ENCODE measurements at places on chromosomes 16 and 17. TPM values are rescaled to one million over a fixed set of nuclear protein-coding genes. Genes with fewer than 3 reads are reported as not detected.

DNA sequence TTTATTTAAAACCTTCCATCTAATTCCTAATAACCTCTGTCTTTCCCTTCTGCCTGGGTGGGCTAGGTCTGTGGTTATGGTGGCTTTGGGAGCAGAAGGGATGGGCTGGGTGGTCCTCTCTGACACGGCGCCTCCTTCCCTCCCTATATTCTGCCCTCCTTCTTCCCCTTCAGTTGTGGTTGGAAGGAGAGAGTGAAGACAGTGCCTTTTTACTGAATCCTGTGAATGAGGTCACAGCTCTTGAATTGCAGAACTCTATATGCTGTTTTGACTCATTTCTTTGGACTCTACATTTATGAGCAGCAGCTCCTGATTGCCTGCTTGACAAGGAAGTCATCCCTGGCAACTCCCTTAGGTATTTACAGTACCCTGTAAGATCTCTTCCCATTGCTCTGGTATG, 256.0 kb upstream of the ELAC2 start:
- DNase-seq = peak; percentile 1

DNA sequence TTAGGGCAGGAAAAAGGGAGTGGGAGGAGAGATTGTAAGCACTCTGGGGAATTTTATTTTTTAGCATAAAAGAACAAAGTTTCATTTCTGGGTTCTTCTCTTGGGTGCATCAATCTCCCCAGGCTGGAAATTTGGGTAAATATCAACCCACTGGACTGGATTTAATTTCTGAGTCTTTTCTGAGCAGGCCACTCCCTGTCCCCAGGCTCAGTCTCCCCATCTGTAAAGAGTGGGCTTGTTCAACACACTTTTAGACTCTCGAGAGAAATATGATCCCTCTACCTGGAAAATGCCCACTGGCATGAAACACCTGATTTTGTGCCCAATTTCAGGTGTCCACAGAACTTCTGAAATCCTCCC, 617 bp upstream of the VTN start:
- no peak for DNase-seq

DNA sequence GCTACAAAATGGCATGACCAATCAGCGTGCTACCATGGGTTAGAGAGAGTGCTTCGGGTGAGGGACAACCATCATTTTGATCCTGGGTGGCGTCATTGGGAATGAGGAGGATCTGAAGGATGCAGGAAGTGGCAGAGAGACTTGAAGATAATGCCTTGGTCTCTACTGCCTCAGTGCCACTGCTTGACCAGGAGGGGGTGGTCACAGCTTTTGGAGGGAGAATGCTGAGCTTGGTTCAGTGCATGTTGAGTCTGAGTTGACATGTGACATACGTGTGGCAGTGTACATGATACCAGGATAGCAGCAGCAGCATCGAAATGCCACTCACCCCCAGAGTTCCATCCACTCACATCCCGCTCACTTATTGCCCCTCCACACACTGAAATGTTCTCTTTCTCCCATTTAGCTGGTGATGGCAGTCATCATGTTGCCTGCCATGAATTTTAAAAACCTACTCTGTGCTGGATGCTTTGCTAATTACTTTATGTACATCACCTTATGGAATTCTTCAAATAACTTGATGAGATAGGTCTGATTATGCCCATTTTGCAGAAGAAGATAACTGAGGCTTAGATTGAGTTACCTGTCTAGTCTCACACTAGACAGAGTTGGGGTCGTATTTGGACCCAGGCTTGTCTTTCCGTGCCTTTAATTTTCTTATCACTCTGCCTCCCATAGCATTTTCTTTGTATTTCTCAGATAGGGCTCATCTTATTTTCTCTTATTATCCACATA, 36.7 kb downstream of the ARSG start:
- no peak for DNase-seq

GRCh38 chr16:64621616-64622015, 500.2 kb downstream of the CDH11 start:
- no peak for DNase-seq

CLEC19A gene
- total RNA-seq = not detected

DNA sequence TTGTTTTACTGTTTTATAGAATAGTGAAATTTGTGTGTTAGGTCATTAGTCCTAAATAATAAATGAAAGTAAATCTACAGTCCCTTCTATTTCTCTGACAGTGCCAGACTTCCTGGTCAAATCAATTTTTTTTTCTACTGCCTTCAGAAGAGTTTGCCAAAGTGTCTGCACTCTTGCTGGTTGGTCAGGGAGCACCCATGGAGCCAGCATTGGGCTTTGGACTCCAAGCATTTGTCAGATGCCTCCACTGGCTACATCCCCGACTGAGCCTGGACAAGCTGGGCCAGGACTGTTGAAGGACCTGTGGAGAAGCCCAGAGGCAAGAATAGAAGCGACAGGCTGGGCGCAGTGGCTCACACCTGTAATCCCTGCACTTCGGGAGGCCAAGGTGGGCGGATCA, 53.7 kb downstream of the ELAC2 start:
- no peak for DNase-seq

- no peak for DNase-seq
Observed at GRCh38 chr17:81918832-81919545, 1.0 kb upstream of the SIRT7 start.

- DNase-seq = peak; percentile 32
Observed at GRCh38 chr17:58587713-58588117, 73.3 kb upstream of the MTMR4 start.

- no peak for DNase-seq
Observed at GRCh38 chr16:84800158-84800978, 19.4 kb upstream of the CRISPLD2 start.

ZFP3 gene
- total RNA-seq = 0.09 TPM

DNA sequence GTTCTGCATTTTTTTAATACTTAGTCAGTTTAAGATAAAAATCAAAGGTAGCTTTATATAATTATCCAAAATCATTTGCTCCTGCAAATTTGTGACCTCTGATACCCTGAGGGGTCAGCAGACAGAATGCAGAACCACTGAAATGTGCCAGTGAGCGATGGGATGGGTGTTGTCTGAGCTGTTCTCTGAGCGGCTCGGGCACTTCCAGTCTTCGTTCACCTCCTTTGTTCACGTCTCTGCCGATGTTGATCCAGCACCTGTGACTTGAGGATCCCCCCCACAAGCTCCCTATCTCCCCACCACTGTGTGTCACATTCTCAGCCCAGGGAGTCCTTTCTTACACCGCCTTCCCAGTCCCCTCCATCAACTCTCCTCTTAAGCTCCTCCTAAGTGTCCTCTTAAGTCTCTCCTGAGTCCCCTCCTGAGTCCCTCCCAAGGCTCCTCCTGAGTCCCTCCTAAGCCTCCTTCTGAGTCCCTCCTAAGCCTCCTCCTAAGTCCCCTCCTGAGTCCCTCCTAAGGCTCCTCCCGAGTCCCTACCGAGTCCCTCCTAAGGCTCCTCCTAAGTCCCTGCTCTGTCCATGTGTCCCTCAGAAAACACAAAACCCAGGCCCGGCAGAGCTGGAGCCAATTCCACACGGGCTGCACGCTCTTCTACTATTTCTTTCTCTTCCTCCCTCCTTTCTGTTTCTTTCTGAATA, 47.5 kb downstream of the RNF213 start:
- no peak for DNase-seq

DNA sequence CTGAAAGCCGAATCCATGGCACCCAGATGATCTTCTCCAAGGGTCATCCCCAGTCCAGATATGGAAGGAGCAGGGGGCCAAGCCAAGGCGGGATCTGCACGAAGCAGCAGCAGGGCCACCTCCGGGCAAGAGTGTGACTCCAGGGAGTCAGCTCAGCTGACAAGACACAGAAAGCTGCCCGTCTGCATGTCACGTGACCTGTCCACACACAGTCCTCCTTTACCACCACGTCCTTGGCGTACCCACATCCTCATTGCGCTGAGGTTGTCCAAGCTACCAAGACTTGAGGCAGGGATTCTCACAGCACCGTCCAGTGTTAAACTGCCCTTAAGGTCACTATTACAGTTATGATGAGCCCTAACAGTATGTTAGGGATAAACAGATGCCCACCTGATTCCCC, 11.3 kb upstream of the CYTH1 start:
- no peak for DNase-seq

- DNase-seq = no peak
Observed at GRCh38 chr17:8968503-8968902, 3.0 kb upstream of the PIK3R5 start.

DNA sequence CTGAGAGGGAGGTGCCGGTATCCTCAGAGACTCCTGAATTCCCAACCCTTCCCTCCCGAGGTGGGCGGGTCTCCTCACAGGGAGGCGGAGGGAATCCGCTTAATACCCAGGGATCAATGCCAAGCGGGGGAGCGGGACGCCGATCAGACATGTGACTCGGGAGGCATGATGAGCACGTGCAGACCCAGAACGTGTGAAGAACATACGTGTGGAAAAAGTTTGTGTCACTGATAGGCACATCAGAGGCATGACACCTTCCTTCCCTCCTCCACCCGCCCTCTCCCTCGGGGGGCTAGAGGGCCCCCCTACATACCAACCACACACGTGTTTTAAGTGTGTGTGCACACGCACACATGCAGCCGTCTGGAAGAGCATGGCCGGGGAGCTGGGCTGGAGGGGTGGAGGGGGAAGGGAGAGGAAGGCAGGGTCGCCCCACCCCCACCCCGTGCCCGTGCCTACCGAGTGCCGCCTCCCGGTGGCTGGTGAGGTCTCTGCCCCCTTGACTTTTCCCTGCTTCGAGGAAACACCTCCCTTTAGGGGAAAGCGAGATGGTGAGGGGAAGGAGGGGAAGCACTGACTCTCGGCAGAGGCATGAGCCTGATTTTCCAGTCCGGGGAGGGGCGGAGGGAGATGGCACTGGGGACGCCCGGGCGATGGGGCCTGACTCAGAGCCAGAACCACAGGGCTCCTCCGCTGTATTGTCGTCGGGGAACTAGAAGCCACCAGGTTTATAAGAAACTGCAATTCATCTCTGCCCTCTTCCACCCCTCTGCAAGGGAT, 12.1 kb upstream of the TBX21 start:
- DNase-seq = peak; percentile 32

C16orf54 gene
- total RNA-seq = not detected

DNA sequence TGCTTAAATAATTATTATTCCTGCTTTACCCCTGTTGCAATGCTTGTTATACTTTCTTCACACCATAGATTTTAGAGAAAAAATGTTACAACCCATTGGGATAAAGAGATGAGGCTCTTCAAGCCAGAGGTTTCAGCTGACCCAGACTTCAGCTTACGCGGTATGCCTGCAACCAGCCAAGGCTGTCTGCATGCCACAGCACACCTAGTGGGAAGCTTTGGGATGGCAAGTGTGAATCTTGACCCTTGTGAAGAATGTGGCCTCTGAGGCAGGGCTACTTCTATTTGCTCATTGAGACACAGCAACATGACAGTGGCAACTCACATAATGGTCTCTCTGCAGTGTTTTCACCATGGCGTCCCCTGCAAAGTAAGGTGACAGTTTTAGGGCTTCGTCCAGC, 193.9 kb upstream of the PIRT start:
- no peak for DNase-seq

OR1F1 gene
- total RNA-seq = not detected

DNA sequence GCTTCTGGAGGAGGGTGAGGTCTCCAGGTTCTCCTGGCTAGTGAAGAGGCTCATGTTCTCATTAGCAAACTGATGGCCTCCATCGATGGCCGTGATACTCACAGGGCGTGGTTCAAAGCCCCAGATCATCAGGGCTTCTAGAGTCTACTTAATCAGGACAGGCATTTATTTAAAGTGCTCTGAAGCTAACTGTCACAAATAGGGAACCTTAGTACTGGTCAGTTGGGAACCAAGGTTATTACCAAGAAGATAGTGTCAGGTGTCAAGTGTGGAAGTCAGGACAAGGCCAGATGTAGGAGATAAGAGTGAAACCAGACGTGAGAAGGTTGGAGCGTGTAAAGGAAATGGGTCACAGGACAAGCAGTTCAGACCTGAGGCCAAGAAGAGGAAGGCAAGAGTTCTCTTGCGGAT, 56.9 kb downstream of the PIGL start:
- no peak for DNase-seq

- DNase-seq = peak; percentile 81
Observed at GRCh38 chr16:71927383-71927782, 32.1 kb downstream of the IST1 start.

- DNase-seq = no peak
Observed at GRCh38 chr16:35823342-35823741, 2363.9 kb downstream of the TP53TG3F start.

IGF2BP1 gene
- not detected for total RNA-seq

DNA sequence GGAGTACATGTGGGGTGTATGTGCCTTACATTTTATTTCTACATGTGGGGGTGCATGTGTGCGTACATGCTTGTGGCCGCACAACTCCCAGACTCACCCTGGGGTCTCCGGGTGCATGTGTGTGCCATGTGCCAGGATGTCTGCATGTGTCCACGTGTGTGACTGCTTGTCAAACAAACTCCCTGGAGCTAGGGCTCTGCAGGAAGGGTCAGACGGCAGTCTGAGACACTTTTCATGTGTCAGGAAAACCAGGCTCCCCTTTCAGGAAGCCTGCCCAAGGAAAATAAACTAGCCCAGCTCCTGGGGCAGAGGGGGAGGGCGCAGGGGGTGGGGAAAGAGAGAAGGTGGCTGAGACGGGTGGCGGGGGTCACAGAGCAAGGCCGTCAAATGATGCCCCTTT, 44.7 kb downstream of the FZD2 start:
- no peak for DNase-seq

DNA sequence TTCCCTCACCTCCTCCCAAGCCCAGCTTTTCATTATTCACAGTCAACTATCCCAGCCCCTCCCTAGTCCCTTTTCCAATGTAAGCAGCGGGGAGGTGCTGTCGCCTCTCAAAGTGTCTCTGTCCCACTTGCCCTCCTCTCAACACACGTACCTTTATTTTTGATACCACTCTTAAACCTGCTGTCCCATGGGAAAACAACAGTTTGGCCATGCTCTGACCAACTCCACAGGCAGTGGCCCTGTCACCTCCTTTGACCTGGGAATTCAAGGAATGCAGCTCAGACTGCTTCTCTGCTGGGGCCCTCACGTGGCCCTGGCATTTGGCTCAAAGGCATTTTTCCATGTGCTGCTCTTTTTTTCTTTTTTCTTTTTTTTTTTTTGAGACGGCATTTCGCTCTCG, 4.2 kb downstream of the LYRM9 start:
- DNase-seq = no peak

- DNase-seq = no peak
Observed at GRCh38 chr16:3528406-3528805, 27.6 kb downstream of the CLUAP1 start.

GRCh38 chr17:41773190-41773588, 13.3 kb downstream of the JUP start:
- DNase-seq = peak; percentile 99

OSGIN1 gene
- total RNA-seq = 9.3 TPM

SPATA33 gene
- total RNA-seq = 5.6 TPM

GRCh38 chr17:53135969-53136368, 686.8 kb upstream of the KIF2B start:
- no peak for DNase-seq

DNA sequence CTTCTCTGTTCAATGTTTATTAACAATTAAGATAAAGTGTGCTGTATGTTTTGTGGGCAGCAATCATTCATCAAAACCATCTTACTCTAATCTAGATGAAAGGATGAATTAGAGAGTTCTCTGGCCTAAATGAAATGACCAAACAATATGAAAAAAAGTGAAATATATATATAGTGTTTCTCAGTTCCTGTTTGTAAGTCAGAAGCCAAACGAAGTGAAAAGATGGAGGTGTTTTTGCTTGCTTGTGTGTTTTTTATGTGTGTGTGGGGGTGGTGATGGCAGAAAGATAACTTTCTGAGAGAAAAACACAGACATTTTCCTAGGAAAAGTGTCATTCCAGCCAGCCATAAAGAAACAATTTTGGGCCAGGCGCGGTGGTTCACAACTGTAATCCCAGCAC, 138.6 kb downstream of the CDH8 start:
- DNase-seq = no peak

PLEKHH3 gene
- 22.1 TPM for total RNA-seq

GRCh38 chr16:59527206-59527997, 793.3 kb upstream of the GOT2 start:
- peak; percentile 40 for DNase-seq
